ENCODE measurements at places on chromosomes 4 and X.
A peak's percentile ranks its signal among the peaks of the same experiment; 100 is the strongest.

DNA sequence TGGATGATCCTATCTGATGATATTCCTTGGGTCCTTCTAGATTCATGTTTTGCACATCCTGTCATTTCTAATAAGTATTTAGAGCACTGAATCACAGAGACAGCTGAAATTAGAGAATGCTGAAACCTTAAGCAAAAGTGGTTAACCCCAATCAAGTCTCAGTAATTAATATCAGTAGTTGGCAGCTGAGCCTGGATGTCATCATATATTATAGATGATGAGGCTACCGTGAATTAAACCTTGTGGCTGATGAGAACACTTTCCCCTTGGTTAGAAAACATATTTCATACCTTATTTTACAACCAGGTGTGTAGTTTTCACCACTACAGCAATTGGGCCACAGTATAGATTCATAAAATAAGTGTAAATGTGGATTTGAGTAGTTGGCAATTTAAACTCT is 499.0 kb downstream of the PDGFC start:
- DNase-seq, result no peak

DNA sequence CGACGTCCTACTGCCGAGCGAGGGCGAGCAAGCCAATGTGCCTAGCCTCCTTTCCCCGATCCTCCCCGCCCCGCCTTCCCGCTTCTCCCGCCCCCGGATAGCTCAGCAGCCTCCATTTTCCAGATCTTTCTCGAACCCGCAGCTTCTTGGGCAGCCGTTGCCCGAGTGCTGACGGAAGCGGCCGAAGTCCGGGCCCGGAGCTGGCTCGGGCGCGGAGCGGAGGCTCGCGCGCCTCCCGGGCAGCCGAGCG is 172 bp upstream of the HSPA4L start:
- DNase-seq, result peak; percentile 94

GRCh38 chrX:24282381-24283126 is 31.3 kb downstream of the SUPT20HL2 start:
- peak; percentile 71 for DNase-seq

- DNase-seq, result peak; percentile 16
Measured at GRCh38 chrX:68112321-68112720, 321.0 kb downstream of the OPHN1 start.

DNA sequence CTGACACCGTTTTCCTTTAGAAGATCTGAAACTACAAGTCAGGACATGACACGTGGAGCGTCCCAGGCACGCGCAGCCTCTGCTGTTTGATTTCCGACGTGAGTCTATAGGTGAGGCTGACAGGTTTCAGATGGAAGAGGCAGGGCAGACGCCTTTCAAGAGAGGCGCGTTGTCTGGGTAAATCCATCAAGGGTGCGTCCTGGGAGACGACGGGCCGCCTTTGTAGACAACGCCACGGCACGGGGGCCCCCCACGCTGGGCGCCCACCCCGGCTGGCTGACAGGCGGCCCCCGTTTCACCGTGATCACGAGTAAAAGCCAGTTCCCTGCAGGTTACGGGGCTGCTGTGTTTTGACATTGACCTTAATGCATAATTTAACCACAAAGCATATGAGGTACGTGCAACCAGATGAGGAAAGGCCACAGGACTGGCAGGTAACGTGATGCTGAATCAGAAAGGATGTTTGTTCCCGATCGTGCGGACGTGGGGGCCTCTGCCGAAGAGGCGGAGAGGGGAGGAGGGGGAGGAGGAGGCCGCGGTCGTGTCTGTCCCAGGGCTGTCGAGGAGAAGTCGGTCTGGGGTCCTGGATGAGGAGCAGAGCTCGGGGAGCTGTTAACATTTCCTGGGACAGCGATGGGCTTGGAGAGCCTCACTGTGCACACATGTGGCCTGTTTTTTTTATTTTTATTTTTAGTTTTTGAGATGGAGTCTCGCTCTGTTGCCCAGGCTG is 51.1 kb upstream of the PPP2R3B start:
- DNase-seq, result peak; percentile 19

- no peak for DNase-seq
Measured at GRCh38 chr4:72817012-72817411, 248.0 kb upstream of the ADAMTS3 start.

DNA sequence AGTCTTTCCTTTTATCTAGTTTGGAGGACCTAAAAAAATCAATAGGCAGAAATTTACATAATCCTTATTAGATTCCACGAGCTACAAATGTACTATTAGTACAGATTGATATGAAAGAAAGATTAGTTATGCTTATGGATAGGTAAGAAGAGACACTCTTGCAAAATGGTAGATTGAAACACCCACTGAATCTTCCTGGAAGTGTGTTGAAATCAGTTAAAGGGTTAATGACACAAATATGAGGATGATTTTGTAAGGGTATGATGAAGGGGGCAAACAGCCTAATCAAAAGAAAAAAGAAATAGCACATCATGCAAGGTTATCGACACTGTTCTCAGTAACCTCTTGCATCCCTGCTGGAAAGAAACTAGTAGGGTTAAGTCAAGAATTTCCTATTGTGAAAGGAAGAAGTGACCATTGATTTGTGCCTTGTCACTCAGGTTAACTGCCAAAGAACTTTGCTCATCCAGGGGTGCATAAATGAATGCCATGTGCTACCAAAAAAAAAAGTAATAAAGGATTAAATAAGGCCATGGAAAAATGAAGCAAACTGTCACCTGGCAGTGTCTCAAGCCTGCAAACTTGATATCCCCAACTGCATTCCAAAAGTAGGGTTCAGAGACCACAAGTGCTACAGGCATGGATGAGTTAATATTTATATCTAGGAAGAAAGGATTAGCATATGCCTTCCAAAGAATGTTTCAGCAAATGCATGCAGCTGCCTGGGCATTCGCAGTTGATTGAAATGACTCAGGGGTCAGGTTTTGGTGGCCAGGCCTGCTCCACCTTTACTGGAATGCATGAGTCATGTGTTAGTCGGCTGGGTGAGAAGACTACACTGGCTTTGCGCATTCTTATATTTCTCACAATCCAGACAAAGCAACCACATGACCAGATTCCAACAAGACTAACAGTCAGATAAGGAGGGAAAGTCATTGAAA is 78.3 kb upstream of the ATXN3L start:
- DNase-seq, result peak; percentile 100

Data from kidney tubule cell (primary cell).